ENCODE measurements at places on chromosomes 5 and 9.

DNA sequence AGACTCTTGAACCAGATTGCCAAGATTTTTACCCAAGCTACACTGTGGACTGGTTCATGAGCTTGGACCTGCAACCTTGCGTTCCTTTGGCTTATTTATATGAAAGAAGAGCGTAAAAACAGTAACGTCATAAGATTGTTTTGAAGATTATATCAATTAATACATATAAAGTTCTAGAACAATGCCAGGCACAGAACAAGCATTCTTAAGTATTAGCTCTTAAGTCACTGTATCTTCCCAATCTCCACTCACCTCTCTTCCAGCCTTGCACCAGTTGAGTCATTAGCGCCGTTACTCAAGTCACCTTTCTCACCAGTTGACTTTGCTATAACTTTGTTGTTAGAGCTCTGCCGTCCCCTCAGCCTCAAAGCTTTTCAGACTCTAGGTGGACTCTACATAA, 415.7 kb downstream of the PLK2 start:
- no peak for DNase-seq

DNA sequence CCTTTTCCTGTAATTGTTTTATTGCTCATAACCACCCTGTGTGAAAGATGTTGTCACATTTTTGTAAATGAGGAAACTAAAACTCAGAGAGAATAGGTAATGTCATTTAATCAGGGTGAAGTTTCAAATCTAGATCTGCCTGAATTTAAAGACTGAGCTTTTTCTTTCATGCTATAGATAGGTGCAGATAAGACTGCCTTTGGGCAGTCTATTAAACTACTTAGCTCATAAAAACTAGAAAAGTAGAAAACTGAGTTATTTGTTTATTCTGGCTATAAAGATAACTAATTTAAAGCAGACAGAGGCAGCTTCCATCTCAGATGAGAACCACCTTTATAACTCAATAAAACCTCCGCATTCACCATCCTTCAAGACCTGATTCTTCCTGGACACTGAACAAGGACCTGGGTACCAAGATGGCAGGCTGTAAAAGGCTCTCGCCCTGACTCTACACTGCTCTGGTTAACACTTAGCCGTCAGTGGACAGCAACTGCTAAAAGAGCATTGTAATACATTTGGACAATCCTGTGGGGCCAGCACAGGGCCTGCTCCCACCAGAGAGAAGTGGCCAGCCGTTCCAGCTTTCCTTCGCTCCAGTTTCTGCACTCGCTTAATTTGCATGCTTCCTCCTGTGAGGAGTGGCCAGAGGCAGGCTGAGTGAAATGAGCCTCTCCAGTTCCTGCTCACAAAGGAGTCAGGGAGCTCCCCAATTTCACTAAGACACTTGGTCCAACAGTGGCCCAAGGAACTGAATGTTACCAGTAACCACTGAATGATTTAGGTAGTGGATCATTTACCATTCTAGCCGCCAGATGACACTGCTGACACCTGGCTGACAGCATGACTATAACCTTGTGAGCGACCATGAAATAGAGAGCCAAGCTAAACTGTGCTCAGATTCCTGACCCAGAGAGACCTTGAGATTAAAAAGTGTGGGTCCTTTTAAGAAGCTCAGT, 566.4 kb downstream of the EFNA5 start:
- peak; percentile 0 for DNase-seq

GRCh38 chr5:68154119-68154857, 61.3 kb upstream of the PIK3R1 start:
- DNase-seq, result no peak

- DNase-seq, result no peak
These were observed 97.2 kb downstream of the CARTPT start for GRCh38 chr5:71816307-71816706.

DNA sequence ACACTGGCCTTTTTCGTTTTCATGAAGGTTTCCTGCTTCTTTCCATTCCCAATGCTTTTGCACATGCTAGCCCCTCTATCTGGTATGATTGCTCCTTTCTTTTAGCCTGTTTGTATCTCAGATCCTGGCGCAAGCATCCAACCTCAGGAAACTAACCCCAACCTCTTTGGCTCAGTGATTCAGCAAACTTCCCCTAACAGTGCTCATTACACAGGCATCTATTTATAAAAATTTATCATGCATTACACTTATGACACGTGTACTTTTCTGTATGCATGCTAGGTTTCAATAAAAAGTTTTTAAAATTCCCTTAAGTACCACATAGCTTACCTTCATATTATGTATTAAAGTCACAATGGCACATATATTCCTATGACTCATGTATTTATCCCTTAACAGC, 218.9 kb downstream of the EPB41L4A start:
- no peak for DNase-seq

DNA sequence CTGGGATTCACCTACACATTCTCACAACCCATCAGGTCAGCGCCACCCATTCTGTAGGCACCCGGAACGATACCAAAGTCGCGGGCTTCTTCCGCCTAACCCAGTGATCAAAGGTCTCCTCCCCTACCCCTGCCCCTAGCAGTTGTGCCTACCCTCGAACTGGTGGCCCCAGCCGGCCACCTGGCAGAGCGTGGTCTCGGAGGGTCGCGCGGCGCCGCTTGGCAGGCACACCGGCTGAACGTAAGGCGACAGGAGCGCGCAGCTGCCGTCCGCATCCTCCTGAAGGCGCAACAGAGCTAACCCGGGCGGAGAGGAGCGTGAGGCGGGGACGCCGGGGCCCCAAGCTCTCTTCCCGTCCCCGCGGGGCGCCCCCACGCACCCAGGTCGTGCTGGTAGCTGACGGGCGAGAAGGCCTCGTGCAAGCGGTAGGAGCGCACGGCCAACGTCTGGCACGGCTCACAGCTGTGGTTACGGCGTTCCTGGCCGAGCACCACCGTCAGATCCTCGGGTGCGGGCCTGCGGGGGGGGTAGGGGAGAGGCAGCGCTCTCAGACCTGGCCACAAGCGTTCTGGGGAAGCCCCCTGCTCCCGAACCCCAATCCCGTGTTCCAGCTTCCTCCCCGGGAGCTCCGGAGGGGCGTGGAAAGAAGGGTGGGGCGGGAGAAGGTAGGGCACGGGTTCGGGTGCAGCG, 2.8 kb upstream of the PFN3 start:
- no peak for DNase-seq
